ENCODE measurements at places on chromosomes 3 and 15.

DNA sequence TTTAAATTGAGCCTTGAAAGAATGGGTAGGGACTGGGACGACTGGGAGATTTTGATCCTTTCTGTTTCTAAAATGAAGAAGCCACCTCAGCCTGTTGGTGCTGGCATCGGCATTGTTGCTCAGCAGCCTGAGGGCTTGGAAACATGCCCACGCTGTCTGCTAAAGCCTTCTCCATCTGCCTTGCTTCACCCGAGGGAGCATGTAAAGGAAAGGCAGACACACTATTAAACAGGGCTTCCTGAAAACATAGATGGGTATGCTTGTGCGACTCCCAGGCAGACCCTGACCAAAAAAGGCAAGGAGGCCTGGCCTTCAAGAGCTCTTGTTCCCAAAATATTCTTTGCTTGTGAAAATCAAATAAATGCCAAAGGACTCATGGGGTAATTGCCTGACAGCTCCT is 84.2 kb upstream of the SLC4A7 start:
- no peak for DNase-seq

DNA sequence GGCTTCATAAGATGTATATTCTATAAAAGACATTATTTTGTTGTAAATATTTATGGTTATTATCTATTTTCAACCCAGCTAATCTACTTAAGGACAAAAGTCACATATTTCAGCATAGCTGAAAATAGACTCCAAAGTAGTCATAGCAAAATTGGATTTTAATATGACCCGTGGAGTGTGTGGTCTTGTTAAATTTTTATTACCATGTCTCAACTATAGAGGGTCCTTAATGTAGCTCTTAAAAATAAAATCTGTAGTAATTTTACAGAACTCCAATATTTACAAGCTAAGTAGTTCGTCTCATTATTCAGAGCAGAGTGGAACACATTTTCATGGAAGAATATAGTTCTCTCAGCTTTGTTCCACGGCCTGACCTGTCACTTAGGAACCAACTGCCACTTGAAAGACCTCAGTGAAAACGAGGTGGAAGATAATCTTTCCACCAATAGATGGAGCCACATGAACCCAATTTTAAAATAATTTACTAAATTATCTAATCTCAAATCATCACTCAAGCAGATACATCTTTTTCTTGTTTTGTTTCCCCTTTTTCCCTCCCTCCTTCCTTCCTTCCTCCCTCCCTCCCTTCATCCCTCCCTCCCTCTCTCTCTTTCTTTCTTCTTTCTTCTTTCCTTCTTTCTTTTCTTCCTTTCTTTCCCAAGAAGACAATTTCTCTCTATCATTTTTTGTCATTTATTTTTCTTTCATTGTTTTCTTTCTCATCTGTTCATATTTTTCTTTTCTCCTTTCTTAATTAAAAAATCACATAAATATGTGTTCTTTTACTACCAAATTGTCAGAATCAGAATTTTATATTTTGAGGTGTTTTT is 97.2 kb downstream of the CLDN1 start:
- DNase-seq, result no peak

DNA sequence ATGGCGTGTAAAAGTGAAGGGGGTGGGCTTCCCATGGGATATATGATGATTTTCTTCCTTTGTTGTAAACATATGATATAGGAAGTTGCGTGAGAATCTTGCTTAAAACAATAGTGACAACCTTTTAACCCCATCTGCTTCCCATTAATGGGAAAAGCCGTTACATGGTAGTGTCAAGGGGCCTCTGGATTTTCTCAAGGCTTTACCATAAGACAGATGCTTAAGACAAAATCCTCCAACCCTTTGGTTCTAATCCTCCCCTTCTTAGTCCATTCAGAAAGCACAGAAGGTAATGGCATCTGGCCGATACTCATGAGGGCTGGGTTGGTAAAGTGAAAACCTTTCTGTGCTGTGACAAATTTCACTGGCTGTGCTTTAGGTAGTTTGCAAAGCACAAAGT is 25.0 kb downstream of the DPH3 start:
- no peak for DNase-seq

GRCh38 chr3:25576831-25577454 is 87.8 kb downstream of the TOP2B start:
- no peak for DNase-seq

- no peak for DNase-seq
Measured at GRCh38 chr3:14137445-14137844, 12.6 kb downstream of the TMEM43 start.

DNA sequence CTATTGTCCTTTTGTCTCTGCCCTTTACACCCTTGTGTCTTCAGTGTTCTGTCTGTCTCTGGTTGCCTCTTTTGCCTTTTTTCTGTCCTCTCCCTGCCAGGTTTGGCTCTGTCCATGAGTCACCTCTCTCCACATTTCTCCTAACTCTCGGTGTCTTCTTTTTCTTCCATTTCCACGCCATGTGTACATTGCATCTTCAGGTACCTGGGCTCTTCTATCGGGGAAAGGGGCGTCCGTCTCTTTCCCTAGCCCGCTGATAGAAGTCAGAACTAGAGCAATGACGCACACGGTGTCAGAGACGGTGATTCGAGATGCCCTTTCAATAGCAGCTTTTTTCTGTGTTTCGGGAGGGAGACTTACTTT is 641 bp downstream of the OPA1 start:
- peak; percentile 22 for DNase-seq

DNA sequence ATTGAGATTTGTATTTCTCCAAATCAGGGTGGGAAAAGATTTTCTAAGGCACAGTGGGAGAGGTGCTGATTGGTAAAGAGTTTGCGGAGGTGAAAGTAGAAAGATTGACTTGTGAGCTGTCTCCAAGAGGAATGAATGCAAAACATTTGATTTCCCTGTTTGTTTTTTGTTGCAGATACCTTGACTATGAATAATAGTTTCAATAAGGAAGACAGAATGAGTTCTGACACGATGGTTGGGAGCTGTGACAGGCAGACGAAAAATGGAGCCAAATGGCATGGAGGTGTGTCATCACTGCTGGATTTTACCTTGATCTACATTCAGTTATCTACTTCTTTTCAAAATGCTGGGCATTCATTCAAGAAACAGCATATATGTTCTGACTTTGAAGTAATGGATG is 145.1 kb downstream of the NFKBIZ start:
- DNase-seq, result no peak

GRCh38 chr15:92400573-92400972 is 6.9 kb downstream of the ST8SIA2 start:
- no peak for DNase-seq

GRCh38 chr3:59288951-59289350 is 239.1 kb upstream of the CFAP20DC start:
- DNase-seq, result no peak

- peak; percentile 41 for DNase-seq
Measured at GRCh38 chr3:197029511-197030167, at the start of gene MELTF. MELTF (minus strand) TSS chr3:197029817; CDS start chr3:197029702, 115 bp downstream.

DNA sequence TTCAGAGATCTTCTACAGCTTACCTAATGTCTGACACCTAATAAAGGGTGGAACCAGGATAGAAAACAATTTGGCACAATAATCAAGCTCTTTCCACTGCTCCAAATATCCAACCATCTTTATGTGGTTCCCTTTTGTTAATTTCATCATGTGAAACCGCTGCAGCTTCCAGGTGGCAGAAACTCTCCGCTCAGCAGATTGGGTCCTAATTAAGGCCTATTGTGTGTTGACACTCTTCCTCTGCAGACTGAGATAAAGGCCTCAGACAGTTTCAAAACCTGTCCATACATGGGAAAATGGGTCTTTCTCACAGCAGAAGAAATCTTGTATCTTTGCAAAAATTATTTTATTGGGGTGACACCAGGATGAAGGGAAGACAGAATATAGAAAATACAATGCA is 1002.4 kb upstream of the SEMA6D start:
- no peak for DNase-seq

DNA sequence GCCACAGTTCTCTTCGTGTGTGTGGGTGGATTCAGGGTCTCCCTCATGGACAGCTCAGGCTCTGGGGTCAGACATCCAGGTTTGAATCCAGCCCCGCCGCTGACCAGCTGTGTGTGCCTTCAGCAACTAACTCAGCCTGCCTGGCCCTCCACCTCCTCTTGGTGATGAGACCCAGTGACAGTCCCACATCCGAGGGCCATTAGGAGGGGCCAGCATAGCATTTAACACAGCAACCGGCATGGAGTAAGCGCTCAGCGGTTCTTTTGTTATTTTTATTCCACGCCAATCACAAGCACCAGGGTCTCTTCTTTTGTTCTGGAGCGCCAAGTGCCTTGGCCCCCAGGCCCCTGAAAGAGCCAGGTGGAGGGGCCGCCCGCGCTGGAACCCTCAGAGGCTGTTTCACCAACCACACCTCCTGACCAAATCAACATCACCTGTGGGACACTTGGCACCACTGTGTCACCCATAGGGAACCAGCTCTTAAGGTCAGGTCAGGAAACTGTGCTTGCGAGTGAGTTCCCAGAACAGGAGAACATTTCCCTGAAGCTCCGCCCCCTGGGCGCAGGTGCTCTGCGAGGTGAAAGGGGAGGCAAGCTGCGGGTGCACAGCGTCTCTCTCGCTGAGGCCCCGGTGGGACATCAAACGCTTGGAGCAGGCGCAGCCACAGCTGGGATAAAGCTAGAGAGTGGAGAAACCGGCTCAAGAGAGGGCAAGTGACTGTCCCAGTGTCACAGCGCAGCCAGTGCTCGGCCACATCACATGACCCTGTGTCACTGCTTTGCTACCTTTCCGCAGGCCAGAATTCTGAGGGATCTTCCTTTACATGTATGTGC is 311.3 kb downstream of the UACA start:
- DNase-seq, result no peak

GRCh38 chr3:35679409-35680080 is 40.2 kb downstream of the ARPP21 start:
- DNase-seq, result no peak

DNA sequence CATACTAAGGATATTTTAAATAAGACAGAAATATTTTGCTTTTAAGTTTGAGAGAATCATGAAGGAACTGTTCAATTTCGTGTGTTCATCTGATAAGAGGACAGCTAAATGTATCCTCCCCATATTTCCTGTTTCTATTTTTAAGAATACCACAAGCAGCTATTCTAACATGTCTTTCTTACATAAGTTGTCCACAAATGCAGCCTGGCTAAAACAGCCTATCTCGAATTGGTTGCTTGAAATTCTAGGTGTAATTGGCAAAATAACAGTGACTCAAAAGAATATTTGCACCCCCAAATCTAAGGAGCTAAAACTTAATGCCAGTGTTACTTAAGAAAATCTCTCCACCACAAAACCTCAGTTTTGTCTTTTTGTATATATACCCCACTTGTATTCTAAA is 35.0 kb downstream of the BTLA start:
- DNase-seq, result no peak

- DNase-seq, result no peak
Measured at GRCh38 chr3:170220871-170221270, 1.4 kb upstream of the PRKCI start.

DNA sequence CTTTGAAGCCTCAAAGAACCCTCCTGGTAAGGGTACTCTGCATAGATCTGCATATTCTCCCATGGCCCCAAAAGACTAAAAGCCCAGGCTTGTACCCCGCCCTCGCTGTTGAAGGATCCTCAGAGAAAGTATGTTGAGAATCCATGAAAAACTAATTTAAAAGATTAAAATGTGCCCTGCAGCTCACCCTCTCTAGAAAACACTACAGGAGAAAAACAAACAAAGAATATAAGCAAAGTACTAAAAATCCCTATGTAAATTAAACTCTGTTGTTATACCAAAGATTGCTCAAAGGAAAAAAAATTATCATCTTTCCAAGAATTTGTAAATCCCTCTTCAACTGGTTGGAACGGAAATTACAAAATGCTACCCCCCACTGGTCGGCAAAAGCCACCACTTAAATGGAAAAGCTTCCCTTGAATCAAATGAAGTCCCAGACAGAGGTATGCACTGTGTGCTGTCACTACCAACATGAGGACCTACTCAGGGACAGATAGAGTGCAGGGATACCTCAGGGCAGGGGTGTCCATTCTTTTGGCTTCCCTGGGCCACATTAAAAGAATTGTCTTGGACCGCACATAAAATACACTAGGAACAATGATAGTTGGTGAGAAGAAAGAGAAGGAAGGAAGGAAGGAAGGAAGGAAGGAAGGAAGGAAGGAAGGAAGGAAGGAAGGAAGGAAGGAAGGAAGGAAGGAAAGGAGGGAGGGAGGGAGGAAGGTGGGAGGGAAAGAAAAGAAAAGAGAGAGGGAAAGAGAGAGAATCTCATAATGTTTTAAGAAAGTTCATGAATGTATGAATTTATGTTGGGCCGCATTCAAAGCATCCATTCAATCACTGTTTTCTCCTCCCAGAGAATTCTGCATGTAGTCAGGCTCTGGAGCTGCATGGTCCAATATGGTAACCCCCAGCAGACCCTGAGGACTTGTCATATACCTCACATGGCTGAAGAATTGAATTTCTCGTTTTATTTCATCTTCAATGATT is 88.1 kb downstream of the MAGI1 start:
- DNase-seq, result no peak

DNA sequence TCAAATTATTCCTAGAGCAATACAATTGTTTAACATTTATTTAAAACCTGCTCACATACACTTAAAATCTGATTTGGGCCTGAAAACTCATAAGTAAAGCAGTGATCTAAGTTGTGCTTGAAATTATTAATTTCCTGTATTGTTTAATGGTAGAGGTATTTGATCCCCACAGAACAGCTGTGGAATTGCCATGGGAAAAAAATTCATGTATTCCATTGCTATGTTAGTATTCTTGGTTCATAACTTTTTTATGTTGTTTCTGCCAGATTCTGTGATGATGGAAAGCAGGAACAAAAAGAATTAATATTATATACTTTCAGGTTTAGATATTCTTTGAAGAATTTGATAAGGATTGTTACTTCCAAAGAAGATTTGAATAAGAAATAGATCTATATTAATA is 831.5 kb upstream of the NR2F2 start:
- DNase-seq, result no peak

GRCh38 chr15:51263726-51264125 is 74.7 kb downstream of the CYP19A1 start:
- no peak for DNase-seq

DNA sequence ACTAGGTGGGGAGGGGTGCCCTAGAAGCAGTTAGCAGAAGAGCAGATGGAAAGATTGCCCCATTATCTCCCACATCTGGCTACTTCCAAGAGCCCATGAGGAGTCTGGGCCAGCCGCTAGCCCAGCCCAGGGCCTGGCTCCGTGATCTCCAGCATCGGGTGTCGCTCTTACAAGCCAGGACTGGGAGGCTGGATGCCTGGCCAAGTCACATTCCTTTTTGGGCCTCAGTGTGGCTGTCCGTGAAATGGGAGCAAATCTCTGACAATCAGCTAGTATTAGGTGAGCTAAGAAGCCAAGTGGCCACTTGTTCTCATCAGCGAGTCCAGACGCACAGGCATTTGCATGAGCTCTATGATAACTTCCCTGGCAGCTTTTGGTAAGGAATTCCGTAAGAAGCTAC is 23.3 kb upstream of the DOCK3 start:
- no peak for DNase-seq
